ENCODE measurements at places on chromosomes 6 and 20. TPM values are rescaled to one million over a fixed set of nuclear protein-coding genes. Genes with fewer than 3 reads are reported as not detected.

PPDPF gene
- 170 TPM for polyA plus RNA-seq

SLC13A3 gene
- polyA plus RNA-seq, result 4.6 TPM

HNF4A gene
- polyA plus RNA-seq, result not detected

ERVFRD-1 gene
- polyA plus RNA-seq, result not detected

PRRT1 gene
- polyA plus RNA-seq, result 2.2 TPM

MCCD1 gene
- polyA plus RNA-seq, result not detected

ANKRD6 gene
- 0.54 TPM for polyA plus RNA-seq

CENPQ gene
- polyA plus RNA-seq, result 8.4 TPM

CLPSL2 gene
- polyA plus RNA-seq, result not detected

ARHGAP18 gene
- polyA plus RNA-seq, result 12.5 TPM

PSMB1 gene
- 411 TPM for polyA plus RNA-seq

ULBP2 gene
- 30.1 TPM for polyA plus RNA-seq

ABHD12 gene
- polyA plus RNA-seq, result 75.0 TPM

ZNF322 gene
- 15.9 TPM for polyA plus RNA-seq

NRN1 gene
- 50.5 TPM for polyA plus RNA-seq

POM121L2 gene
- polyA plus RNA-seq, result not detected

SEMG1 gene
- not detected for polyA plus RNA-seq

ERGIC3 gene
- polyA plus RNA-seq, result 261 TPM

FLOT1 gene
- polyA plus RNA-seq, result 171 TPM

SLC18B1 gene
- 5.8 TPM for polyA plus RNA-seq

GHRH gene
- polyA plus RNA-seq, result not detected

HSPA1A gene
- polyA plus RNA-seq, result 76.3 TPM

SMIM28 gene
- not detected for polyA plus RNA-seq

HAO1 gene
- not detected for polyA plus RNA-seq
